Prostate gland (tissue), 2 donors: ENCODE measurements at places on chromosomes 4 and X. TPM values are rescaled to one million over a fixed set of nuclear protein-coding genes. Genes with fewer than 3 reads are reported as not detected.

GRCh38 chr4:86366920-86367319, 7.1 kb upstream of the MAPK10 start:
- no peak for DNase-seq

The RAB40A gene
- 24.7 TPM for total RNA-seq

- DNase-seq: no peak
Measured at GRCh38 chr4:73870768-73871167, 1.6 kb downstream of the CXCL1 start.

DNA sequence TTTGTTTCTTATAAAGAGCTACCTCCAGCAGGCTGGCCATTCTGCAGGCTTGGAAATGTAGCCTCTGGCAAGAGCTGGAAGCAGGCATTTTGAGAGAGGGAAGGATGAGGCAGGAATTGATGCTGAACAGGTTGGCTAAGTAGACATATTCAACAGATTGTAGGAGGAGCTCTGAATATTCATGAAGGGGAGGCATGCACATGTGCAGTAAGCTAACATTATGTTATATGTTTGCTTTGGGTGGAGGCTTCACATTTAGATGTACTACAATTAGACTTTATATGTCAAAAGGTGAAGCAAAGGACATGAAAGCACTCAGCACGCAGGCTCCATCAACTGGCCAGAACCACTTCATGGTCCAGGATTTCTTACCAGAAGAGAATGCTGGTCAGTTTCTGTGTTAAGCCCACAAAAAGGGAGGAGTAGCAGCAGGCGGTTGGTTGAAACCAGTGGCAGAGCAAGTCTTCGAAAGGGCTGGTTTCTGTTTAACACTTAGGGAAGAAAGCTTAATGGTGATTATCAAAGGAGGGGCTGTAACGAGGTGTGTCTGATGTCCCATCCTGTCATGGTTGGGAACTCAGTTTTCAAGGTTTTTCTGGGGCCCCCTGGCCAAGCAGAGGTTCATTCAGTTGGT, 54.8 kb downstream of the FGFBP1 start:
- no peak for DNase-seq

The SCRG1 gene
- 0.14 TPM for total RNA-seq

DNA sequence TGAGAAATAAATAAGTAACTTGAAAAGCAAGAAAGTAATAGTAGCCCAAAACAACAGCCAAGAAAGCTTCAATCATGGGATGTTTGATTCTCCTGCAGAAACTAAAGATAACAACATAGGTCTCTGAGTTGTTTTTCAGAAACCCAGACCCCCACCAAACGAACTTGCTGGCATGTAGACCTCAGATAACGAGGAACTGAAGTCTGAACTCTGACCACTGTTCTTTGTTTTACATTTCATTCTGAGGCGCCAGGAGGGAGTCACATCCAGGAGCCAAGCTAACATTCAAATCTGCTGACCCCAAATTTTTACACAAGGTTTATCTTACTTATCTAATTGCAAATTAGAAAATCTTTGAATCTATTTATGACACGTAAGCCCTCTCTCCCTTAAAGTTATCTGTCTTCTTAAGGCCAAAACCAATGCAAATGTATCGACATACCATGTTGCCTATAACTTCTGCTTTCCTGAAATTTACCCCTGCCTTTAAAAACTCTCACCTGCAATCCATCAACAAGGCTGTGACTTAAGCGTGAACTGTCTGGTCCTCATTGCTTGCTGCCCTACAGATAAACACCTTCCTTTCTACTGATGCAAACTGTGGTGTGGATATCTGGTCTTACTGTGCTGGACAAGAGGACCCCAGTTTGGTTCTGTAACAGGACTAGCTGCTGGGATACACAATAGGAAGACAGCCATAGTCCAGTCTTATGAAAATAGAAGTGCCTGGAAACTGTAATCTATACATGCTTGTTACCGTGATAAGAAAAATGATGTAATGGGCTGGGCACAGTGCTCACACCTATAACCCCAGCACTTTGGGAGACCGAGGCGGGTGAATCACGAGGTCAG, 37.5 kb upstream of the NEIL3 start:
- DNase-seq: no peak

The ADH4 gene
- not detected for total RNA-seq

The TRPC5OS gene
- not detected for total RNA-seq

The SLC6A14 gene
- 0.11 TPM for total RNA-seq

DNA sequence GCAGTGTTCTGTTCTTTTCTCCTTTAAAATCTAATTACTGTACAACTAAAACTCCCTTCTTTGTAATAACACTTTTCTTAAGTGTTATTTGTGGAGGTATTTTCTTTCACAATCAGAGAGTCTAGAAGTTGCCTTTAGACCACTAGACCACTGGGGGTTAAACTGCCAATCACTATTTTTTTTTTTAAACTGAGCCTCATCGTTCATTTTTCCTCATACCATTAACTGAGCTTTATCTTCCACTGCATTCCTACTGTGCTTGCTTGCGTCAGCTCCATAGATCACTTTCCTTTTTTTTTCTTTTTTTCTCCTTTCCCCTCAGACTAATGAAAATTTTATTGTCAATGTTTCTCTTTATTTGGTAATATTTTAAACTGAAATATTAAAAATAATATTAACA, 310.6 kb downstream of the PDHA2 start:
- no peak for DNase-seq

The AR gene
- total RNA-seq: 119 TPM

DNA sequence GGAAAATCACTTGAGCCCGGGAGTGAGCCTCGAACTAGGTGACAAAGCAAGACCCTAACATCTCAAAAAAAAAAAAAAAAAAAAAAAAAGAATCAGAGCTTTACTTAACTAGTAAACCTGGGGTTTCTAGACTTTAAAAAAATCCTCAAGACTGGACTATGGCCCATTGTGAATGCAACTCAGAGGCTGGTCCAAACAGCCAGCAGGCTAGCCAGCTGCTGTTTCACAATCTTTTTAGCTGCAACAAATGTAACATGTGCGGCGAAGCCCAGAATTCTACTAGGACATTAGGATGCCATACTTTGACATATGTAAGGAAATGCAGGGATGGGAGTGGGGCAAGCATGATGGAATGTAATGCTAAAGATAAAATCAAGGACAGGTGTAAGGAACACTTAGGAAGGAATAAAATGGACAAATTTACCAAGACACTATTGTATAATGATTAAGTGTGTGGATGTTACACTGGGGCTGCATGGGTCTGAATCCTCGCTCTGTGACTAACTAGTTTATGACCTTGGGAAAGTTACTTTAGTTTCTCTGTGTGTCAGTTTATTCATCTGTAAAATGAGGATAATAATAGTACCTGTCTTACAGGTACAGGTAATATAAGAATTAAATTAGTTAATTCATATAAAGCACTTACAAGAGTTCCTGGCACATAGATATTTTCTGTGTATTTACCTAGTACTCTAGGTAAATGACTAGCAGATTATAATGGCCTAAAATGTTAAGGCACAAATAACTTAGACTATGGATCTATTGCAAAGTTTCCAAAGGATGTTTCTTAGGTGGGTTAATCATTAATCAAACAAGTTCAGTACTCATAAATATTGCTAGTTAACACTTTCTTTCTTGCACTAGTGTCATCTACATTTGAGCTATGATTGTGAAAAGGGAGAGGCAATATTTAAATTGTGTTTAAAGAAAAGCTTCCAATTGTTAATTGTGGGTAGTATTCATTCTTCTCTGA, 49.5 kb downstream of the HELQ start:
- DNase-seq: no peak

- no peak for DNase-seq
Measured at GRCh38 chr4:4437798-4438470, 51.0 kb downstream of the NSG1 start.

GRCh38 chrX:97538745-97539144, 655.0 kb downstream of the RPA4 start:
- DNase-seq: no peak

DNA sequence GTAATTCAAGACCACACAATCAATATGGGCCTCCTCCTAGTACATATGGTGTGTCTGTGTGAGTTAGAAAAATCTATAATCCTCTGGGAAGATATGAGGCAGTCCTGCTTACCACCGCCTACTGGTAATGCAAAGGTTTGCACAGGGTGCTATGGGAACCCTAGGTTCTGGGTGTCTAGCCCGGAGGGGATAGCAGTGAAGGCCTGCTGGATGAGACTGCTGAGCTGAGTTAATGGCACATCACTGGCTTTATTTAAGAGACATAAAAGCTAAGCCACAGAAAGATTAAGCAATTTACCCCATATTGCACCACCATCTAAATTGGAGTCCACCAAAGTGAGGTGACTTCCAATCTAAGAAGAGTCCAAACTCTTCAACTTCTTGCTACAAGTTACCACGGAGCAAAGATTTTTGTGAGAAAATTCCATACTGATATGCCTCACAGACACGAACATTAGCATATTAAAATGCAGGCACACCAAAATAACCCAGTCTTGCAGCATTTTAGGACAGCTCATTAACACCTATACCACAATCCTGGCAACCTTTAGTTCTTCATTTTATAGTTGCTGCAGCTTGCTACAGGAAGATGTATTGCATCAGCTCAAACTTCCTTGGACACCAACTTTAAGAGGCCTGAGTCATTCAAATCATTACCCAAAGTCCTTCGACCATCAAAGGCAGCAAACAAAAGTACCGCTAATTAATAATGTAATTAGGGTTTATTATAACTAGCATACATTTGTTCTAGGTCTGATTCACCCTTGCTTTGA, 13.7 kb downstream of the DGKK start:
- no peak for DNase-seq
